Activated CD4-positive, alpha-beta memory T cell treated with anti-CD3 and anti-CD28 coated beads for 36 hours (primary cell): ENCODE measurements at places on chromosomes 12 and 14. TPM values are rescaled to one million over a fixed set of nuclear protein-coding genes. Genes with fewer than 3 reads are reported as not detected.

The AQP5 gene
- total RNA-seq, result not detected

The LIN52 gene
- 14.4 TPM for total RNA-seq

The MMP17 gene
- 0.87 TPM for total RNA-seq

The SYNDIG1L gene
- total RNA-seq, result not detected

The CISTR gene
- total RNA-seq, result not detected

The LALBA gene
- not detected for total RNA-seq

The KRT72 gene
- total RNA-seq, result 0.17 TPM

DNA sequence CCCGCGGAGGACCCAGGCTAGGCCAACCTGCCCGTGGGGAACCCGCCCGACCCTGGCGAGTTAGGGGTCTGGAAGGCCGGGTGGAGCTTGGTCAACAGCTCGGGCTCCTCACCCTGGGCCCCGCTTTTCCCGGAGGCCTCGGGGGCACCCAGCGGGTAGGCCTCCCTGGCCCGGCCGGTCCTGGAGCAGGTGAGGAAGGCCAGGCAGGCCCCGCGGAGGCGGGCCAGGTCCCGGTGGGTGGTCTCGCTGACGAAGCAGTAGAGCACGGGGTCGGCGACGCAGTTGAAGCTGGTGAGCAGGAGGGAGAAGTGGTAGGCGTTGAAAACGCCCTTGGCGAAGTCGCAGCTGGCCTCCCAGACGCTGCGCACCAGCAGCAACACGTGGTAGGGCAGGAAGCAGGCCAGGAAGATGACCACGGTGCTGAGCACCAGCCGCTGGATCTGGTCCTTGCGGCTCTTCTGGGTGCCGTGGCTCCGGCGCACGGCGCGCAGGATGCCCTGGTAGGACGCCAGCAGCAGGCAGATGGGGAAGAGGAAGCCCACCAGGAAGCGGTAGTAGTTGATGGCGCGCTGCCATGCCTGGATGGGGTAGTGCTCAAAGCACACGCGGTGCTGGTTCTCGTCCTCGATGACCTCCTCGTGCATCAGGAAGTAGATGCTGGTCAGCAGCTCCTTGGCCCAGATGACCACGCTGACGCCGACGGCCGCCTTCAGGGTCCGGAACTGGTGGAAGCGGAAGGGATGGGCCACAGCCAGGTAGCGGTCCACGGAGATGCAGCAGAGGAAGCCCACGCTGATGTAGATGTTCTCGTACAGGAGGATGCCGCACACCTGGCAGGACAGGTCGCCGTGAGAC lies 10.3 kb downstream of the GPR68 start:
- H3K4me1 ChIP-seq, result peaks cover 75% of the 10 kb centered on the region
- no peaks in the 10 kb centered on the region for H3K27me3 ChIP-seq
- no peak for DNase-seq
- peaks cover 35% of the 10 kb centered on the region for H3K36me3 ChIP-seq
- peak overlapping the region; percentile 53 for H3K27ac ChIP-seq

- no peaks in the 10 kb centered on the region for H3K36me3 ChIP-seq
- H3K4me1 ChIP-seq, result no peaks in the 10 kb centered on the region
- no peak for DNase-seq
- no peaks in the 10 kb centered on the region for H3K27me3 ChIP-seq
Observed at GRCh38 chr14:93049315-93049714, 66.4 kb downstream of the ITPK1 start.

DNA sequence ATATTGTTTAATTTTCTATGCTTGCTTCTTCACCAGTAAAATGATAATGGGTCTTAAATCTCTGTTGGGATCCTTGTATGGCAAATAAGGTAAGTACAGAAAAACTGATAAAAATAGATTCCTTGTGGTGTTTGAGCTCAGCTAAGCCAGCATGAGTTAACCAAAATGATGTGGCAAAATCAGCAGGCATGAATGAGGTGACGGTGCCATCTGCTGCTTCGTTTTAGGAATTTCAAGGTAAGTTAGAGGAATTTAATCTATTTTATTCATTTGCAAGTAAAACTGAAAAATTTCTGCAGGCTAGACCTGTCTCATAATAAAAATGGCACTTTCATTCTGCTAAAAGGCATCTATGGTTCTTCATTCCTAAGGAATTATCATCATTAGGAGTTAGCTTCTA lies 10.0 kb upstream of the CLEC7A start:
- no peaks in the 10 kb centered on the region for H3K36me3 ChIP-seq
- no peaks in the 10 kb centered on the region for H3K4me1 ChIP-seq
- H3K27ac ChIP-seq, result no peak overlapping the region
- no peak overlapping the region for H3K4me3 ChIP-seq
- H3K27me3 ChIP-seq, result peaks cover 8% of the 10 kb centered on the region

DNA sequence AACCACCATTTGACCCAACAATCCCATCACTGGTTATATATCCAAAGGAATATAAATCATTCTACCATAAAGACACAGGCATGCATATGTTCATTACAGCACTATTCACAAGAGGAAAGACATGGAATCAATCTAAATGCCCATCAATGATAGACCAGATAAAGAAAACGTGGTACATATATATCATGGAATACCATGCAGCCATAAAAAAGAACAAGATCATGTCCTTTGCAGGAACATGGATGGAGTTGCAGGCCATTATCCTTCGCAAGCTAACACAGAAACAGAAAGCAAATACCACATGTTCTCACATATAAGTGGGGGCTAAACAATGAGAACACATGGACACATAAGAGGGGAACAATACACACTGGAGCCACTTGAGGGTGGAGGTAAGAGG lies 15.7 kb downstream of the CAPRIN2 start:
- no peak overlapping the region for H3K27ac ChIP-seq
- H3K27me3 ChIP-seq, result no peaks in the 10 kb centered on the region
- no peak overlapping the region for H3K4me3 ChIP-seq
- DNase-seq, result no peak
- peaks cover 22% of the 10 kb centered on the region for H3K36me3 ChIP-seq
- no peaks in the 10 kb centered on the region for H3K4me1 ChIP-seq

- H3K36me3 ChIP-seq, result no peaks in the 10 kb centered on the region
- DNase-seq, result no peak
- H3K4me1 ChIP-seq, result no peaks in the 10 kb centered on the region
Observed at GRCh38 chr12:65510584-65511050, 232.1 kb downstream of the MSRB3 start.

GRCh38 chr12:96456265-96456974 lies 33.0 kb upstream of the CFAP54 start:
- no peaks in the 10 kb centered on the region for H3K27me3 ChIP-seq
- no peaks in the 10 kb centered on the region for H3K36me3 ChIP-seq
- peaks cover 4% of the 10 kb centered on the region for H3K4me1 ChIP-seq
- DNase-seq, result no peak
- no peak overlapping the region for H3K4me3 ChIP-seq

- peaks cover 4% of the 10 kb centered on the region for H3K4me1 ChIP-seq
- no peak overlapping the region for H3K4me3 ChIP-seq
- peaks cover 40% of the 10 kb centered on the region for H3K27me3 ChIP-seq
- no peak overlapping the region for H3K27ac ChIP-seq
Observed at GRCh38 chr14:69263364-69263763, 3.4 kb downstream of the GALNT16 start.

GRCh38 chr14:48331421-48331820 lies 656.0 kb upstream of the MDGA2 start:
- no peaks in the 10 kb centered on the region for H3K27me3 ChIP-seq
- no peaks in the 10 kb centered on the region for H3K36me3 ChIP-seq
- H3K4me1 ChIP-seq, result no peaks in the 10 kb centered on the region
- H3K4me3 ChIP-seq, result no peak overlapping the region
- no peak overlapping the region for H3K27ac ChIP-seq
- no peak for DNase-seq

DNA sequence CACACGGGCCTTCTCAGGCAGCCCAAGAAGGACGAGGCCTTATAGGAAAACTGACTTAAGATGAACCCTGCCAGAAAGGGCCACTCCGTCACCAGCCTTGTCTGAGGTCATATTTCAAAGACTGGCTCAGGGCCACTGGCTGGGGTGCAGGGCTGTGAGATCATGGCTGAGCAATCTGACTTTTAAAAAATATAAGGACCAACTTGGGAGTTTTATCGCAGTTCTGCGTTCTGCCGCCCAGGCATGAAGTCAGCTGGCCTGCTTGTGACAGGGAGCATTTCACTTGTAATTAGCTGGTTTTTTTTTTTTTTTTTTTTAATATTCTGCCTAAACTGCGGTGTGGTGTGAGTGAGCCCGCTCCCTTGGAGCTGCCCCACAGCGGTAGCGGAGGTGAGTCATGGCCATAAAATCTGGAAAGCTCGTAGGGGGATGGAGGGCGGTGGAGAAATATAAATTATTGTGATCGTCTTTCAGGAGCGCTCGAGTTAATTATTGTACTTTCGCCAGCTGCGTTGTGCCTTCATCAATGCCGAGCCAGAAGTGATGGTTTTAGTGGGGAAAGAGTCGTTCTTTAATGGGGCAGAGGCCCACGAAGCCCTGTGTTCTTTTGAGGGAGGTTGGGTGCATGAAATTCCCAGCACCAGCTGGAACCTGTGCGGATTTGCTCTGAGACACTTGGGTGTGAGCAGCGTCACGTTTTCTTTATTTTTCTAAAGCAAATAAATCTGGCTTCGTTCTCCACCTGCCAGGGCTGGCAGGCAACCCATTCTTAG lies 231.9 kb downstream of the C12orf75 start:
- no peak overlapping the region for H3K27ac ChIP-seq
- no peak for DNase-seq
- no peaks in the 10 kb centered on the region for H3K36me3 ChIP-seq
- peaks cover 2% of the 10 kb centered on the region for H3K27me3 ChIP-seq
- H3K4me3 ChIP-seq, result no peak overlapping the region

DNA sequence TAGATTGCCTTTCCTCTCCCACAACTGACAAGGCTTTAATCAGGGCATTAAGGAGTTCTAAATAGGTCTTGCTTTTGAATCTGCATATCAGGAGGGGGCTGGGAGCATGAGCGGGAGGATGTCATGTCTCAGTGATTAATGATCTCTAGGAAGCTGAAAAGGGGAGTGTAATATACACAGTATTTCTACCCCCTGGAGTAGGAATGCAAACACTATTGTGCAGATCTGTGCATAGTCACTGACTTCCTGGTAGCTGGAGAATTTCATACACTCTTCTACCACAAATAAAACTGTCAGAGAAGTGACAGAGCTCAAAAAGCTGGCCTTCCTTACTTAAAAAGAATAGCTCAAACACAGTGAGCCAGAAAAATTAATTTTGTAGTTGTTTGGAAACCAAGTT lies 65.8 kb downstream of the RIC8B start:
- no peak overlapping the region for H3K27ac ChIP-seq
- no peaks in the 10 kb centered on the region for H3K27me3 ChIP-seq
- peaks cover 15% of the 10 kb centered on the region for H3K4me1 ChIP-seq
- no peak for DNase-seq
- no peak overlapping the region for H3K4me3 ChIP-seq

- DNase-seq, result no peak
- H3K27me3 ChIP-seq, result peaks cover 10% of the 10 kb centered on the region
- no peak overlapping the region for H3K4me3 ChIP-seq
- no peak overlapping the region for H3K27ac ChIP-seq
- no peaks in the 10 kb centered on the region for H3K36me3 ChIP-seq
Observed at GRCh38 chr12:119372540-119372939, 38.0 kb downstream of the CCDC60 start.

GRCh38 chr14:104030958-104031357 lies 54.5 kb upstream of the ASPG start:
- H3K27ac ChIP-seq, result no peak overlapping the region
- H3K36me3 ChIP-seq, result no peaks in the 10 kb centered on the region
- no peak for DNase-seq
- no peak overlapping the region for H3K4me3 ChIP-seq
- peaks cover 26% of the 10 kb centered on the region for H3K27me3 ChIP-seq

- H3K36me3 ChIP-seq, result no peaks in the 10 kb centered on the region
- no peak for DNase-seq
- H3K4me3 ChIP-seq, result no peak overlapping the region
- no peaks in the 10 kb centered on the region for H3K4me1 ChIP-seq
- no peak overlapping the region for H3K27ac ChIP-seq
Observed at GRCh38 chr14:82587226-82587625, 1053.6 kb upstream of the SEL1L start.

- H3K36me3 ChIP-seq, result no peaks in the 10 kb centered on the region
- H3K4me3 ChIP-seq, result no peak overlapping the region
- DNase-seq, result no peak
- no peaks in the 10 kb centered on the region for H3K27me3 ChIP-seq
Observed at GRCh38 chr14:102629011-102629444, 36.6 kb downstream of the RCOR1 start.

GRCh38 chr12:45518291-45519235 lies 210.9 kb upstream of the ARID2 start:
- peak; percentile 70 for DNase-seq
- H3K27ac ChIP-seq, result peak overlapping the region; percentile 64
- H3K4me1 ChIP-seq, result peaks cover 16% of the 10 kb centered on the region
- no peak overlapping the region for H3K4me3 ChIP-seq
- peaks cover 7% of the 10 kb centered on the region for H3K36me3 ChIP-seq

DNA sequence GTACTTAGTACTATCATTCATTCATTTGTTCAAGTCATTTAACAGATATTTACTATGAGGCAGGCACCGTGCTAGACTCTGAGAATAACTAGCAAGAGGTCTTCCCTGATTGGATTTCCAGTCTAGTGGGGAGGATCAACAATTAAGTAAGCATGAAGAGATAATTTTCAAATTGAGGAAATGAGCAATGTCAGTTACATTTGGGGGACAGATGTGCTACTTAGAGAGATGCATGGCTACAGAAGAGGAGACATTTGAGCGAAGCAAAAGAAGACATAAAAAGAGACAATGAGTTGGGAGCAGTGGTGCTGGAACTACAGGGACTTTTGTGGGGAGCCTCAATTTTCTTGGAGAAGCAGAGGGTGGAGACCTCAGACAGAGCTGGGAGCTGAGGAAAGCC lies 7.7 kb downstream of the KCNA5 start:
- no peak overlapping the region for H3K4me3 ChIP-seq
- no peaks in the 10 kb centered on the region for H3K4me1 ChIP-seq
- no peaks in the 10 kb centered on the region for H3K36me3 ChIP-seq
- peaks cover 11% of the 10 kb centered on the region for H3K27me3 ChIP-seq
- H3K27ac ChIP-seq, result no peak overlapping the region

DNA sequence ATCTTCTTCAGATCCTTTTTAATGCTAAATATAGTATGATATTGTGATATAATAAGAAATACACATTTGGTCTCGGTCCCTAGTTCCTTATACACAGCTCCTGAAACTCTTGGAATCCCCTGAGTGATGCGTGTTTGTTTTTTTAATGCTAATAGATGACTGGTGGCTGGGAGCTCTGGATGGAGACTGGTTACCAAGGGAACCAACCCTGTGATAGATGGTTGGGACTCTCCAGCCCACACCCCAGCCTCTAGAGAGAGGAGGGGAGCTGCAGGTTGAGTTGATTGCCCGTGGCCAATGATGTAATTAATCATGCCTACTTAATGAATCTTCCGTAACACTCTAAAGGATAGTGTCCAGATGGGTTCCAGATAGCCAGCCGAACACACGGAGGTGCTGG lies 140.6 kb downstream of the FBXL14 start:
- H3K4me1 ChIP-seq, result no peaks in the 10 kb centered on the region
- H3K36me3 ChIP-seq, result peaks cover 2% of the 10 kb centered on the region

DNA sequence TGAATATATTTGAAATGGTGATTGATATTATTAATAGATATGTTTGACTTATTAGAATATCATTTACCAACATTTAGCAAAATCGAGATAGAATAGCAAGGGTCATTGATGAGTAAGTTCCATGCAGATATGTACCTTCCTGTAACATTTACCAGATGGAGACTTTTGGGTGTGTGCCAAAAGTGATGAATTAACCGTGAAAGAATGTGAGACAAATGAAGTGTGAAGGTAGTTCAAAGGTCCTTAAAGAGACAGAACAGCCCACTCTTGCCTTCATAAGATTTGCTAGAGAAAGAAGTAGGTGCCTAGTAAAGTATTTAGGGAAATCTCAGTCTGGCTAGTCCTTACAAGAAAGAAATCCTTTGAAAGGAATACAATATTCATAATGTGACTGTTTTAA lies 45.5 kb downstream of the FGD4 start:
- H3K36me3 ChIP-seq, result no peaks in the 10 kb centered on the region
- no peaks in the 10 kb centered on the region for H3K27me3 ChIP-seq
- no peak for DNase-seq
- H3K4me1 ChIP-seq, result peaks cover 3% of the 10 kb centered on the region
